ENCODE measurements at places on chromosomes 13 and 19. TPM values are rescaled to one million over a fixed set of nuclear protein-coding genes. Genes with fewer than 3 reads are reported as not detected.

DNA sequence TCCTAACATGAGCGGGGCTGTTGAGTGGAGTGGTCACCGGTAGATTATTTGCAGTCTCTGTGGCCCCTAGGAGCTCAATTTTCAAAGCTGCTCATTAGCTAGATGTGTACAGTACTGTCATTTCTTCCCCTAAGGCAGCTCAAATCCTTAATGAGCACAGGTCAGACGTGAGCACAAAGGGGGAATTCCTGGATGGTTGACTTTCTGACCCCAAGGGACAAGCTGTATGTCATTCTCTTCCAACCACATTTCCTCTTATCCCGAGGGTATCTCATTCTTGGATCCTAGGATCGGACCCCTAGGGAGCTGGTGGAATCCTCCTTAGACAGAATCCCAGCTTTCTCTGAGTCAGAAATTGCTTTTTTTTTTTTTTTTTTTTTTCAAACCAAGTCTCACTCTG lies 5.7 kb upstream of the OR7G3 start:
- no peaks in the 10 kb centered on the region for H3K36me3 ChIP-seq
- DNase-seq = no peak
- peaks cover 13% of the 10 kb centered on the region for H3K4me1 ChIP-seq
- H3K4me3 ChIP-seq = no peak overlapping the region

DNA sequence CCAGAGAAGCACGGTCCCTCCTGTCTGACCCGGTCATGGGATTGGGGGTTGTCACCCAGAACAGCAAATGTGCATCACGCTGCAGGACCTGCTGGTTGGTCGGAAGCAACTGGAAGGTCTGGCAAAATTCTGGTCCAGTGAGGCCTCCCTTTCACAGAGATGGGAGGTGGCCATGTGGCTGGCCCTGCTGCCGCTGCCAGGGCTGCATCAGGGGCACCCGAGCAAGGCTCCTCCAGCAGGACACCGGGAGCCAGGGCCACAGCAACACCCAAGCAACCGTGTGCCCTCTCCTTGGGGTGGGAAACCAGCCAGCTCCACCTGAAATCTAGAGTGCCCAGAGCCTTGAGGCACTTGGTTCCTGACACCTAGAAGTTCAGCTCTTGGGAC lies 11.5 kb upstream of the GAS6 start:
- H3K36me3 ChIP-seq = peaks cover 1% of the 10 kb centered on the region
- DNase-seq = no peak
- H3K4me3 ChIP-seq = no peak overlapping the region
- H3K4me1 ChIP-seq = no peaks in the 10 kb centered on the region
- no peak overlapping the region for H3K27ac ChIP-seq

GRCh38 chr13:45953082-45953481 lies 99.5 kb downstream of the ZC3H13 start:
- peaks cover 22% of the 10 kb centered on the region for H3K36me3 ChIP-seq
- no peaks in the 10 kb centered on the region for H3K4me1 ChIP-seq
- H3K27ac ChIP-seq = no peak overlapping the region
- no peak overlapping the region for H3K4me3 ChIP-seq
- no peaks in the 10 kb centered on the region for H3K27me3 ChIP-seq

GRCh38 chr13:48583859-48584311 lies 51.0 kb upstream of the RCBTB2 start:
- H3K4me3 ChIP-seq = no peak overlapping the region
- peaks cover 34% of the 10 kb centered on the region for H3K4me1 ChIP-seq
- no peak overlapping the region for H3K27ac ChIP-seq

DNA sequence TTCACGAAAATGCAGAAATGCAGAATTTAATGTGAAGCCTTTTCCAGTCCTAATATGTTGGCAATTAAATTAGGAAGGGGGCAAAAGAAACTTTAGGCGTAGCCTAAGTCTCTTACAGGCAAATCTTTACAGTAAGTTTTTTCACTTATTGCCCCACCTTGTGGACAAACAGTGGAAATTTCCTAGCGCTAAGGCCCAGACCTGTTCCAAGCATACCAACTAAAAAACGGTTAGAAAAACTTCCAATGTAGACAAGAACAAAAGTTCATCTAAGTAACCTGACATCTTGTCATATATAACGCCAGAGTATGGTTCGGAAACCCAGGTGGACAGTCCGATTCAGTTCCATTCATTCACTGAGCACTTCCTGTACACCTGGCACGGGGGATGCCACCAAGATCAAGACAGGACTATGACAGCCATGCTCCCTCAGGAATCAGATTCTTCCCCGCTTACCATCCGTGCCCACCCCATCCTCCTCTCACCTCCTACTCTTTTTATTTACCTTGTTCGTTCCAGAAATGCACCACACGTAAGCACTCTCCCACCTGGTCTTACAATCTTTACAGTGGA lies 4.9 kb downstream of the ZAR1L start:
- H3K27me3 ChIP-seq = peaks cover 2% of the 10 kb centered on the region
- H3K4me1 ChIP-seq = peaks cover 29% of the 10 kb centered on the region
- no peak for DNase-seq
- H3K27ac ChIP-seq = no peak overlapping the region

DNA sequence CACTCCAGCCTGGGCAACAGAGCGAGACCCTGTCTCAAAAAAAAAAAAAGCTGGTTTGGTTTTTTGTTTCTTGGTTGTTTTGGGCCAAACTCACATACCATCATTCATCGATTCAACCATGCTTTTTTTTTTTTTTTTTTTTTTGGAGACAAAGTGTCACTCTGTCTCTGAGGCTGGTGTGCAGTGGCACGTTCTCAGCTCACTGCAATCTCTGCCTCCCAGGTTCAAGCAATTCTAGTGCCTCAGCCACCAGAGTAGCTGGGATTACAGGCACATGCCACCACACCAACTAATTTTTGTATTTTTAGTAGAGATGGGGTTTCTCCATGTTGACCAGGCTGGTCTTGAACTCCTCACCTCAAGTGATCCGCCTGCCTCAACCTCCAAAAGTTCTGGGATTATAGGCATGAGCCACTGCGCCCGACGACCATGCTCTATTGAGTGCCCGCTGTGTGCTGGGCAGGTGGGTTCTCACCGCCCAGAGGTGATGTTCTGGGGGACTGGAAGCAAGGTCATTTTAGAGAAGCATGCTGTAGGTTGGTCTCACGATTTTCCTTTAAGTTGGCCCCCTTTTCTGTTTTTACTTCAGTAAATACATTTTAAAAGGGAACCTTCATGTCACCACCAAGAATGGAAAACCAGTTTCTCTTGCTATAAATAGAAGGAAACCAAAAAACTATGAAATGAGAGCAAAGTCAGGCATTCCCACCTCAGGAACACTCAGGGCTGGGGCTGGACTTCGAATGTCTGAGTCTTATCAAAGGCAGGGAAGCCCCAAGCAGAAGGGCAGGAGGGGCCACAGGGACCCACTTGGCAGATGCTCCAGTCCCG lies 8.3 kb upstream of the JUND start:
- no peaks in the 10 kb centered on the region for H3K27me3 ChIP-seq
- H3K4me3 ChIP-seq = peak overlapping the region; percentile 91
- peak overlapping the region; percentile 98 for H3K27ac ChIP-seq
- DNase-seq = no peak
- H3K4me1 ChIP-seq = peaks cover 70% of the 10 kb centered on the region

DNA sequence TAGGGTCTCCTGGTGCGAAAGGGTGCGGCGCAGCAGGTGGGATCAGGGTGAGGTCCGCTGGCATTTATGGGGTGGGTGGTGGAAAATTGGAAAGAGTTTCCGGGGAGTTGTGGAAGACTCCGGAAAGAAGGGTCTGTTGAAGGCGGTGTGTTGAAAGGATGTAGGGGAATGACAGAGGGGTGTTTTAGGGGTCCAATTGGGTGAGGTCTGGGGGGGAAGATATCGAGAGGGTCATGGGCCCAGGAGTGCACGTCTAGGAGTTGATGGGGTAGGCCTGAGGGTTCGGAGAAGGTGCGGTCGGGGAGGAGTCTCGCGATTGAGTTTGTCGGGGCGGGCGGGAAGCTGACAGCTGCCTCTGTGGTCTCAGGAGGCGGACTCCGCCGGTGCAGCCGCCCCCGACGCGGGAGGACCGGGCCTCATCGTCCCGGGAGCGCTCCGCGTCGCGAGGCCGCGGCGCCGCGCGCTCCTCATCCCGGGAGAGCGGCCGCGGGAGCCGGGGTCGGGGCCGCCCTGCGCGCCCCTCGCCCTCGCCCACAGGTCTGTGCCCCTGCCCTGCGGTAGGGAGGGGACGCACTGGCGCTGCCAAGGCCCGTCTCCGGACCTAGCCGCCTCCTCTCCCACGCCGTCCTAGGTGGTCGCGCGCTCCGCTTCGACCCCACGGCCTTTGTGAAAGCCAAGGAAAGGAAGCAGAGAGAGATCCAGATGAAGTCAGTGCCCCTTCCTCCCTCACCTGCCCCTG lies 7.0 kb downstream of the PGLYRP1 start:
- peaks cover 8% of the 10 kb centered on the region for H3K36me3 ChIP-seq
- DNase-seq = peak; percentile 67
- peaks cover 15% of the 10 kb centered on the region for H3K4me1 ChIP-seq
- no peak overlapping the region for H3K27ac ChIP-seq
- peaks cover 14% of the 10 kb centered on the region for H3K27me3 ChIP-seq

DNA sequence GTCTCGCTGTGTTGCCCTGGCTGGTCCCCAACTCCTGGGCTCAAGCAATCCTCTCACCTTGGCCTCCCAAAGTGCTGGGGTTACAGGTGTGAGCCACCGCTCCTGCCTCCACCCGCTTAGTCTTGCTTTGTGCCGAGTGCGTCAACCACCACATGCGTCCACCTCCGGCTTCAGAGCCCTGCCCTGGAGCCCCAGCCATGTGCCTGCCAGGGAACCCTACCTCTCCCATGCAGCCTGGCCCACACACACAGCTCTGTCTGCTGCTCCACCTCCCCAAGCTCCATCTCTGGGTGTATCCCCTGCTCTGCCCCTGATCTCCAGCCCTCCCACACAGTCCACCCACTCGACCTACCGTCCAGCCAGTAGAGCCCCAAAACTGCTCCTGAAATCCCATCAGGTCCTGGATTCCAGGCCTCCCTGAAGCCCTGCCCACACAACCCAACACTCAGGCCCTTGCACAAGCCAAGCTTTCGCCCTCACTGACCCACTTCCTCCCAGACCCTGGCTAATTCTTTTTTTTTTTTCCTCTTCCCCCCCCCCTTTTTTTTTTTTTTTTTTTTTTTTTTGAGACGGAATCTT lies 9.6 kb downstream of the CYP2F1 start:
- DNase-seq = no peak
- H3K27ac ChIP-seq = no peak overlapping the region
- no peak overlapping the region for H3K4me3 ChIP-seq
- H3K36me3 ChIP-seq = no peaks in the 10 kb centered on the region

DNA sequence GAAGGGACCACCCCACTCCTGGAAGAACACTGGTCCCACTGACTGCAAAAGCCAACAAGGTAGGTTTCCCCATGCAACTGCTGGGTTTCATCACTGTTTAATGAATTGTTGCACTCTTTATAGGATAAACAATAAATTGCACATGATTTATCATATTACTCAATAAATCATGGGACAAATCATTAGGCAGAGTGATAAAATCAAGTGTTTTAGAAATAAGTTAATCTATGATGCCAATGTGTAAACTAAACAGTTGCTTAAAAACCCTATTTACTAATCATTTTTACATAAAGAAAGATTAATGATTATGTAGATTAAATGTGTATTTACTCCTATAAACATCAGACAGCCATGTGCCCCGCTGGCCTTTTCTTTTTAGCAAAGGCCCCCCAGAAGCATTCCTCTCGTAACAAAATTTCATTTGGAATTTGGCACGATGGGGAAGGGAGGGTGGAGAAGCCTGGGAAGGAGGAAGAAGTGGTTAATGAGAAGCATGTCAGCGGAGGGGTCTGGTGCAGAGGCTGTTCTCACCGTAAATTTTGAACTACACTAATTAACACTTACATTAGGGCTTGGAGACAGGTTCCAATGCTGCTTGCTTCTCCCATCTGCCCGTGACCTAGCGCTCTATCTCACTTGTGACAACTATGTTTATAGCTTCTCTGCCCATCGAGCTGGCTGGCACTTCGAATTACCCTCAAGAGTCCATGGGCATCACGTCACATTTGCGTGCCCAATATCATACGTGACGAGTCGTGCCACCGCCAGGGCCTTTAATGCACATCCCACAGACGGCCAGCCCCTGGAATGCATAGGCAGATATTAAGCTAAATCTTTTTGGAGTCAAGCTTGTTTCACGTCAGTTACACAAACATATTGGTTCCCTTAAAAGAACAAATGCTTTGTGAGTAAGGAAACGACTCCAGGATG lies 357.7 kb upstream of the TSHZ3 start:
- DNase-seq = no peak
- no peaks in the 10 kb centered on the region for H3K27me3 ChIP-seq
- H3K4me3 ChIP-seq = no peak overlapping the region
- H3K4me1 ChIP-seq = no peaks in the 10 kb centered on the region
- H3K36me3 ChIP-seq = no peaks in the 10 kb centered on the region

GRCh38 chr13:40102854-40103253 lies 447.4 kb downstream of the COG6 start:
- H3K27me3 ChIP-seq = no peaks in the 10 kb centered on the region
- peak overlapping the region; percentile 44 for H3K27ac ChIP-seq

GRCh38 chr13:42190529-42190928 lies 81.4 kb upstream of the AKAP11 start:
- peaks cover 40% of the 10 kb centered on the region for H3K36me3 ChIP-seq
- H3K27me3 ChIP-seq = no peaks in the 10 kb centered on the region
- no peak for DNase-seq
- no peaks in the 10 kb centered on the region for H3K4me1 ChIP-seq

DNA sequence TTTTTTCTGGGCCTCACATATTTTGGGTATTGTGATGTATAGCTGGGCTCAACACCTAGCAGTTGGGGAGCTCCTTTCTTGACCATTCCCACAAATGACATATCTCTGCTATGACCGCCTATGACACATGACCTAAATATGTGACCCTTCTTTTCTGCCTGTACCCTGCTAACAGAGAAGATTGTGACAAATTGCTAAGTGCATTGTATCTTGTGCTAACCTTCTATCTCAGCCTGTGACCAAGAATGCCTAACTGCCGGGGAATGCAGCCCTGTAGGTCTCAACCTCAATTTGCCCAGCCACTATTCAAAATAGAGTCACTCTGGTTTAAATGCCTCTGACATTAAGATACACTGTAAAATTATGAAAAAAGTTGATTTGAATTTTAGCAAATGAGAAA lies 6.8 kb upstream of the ZNF429 start:
- no peak overlapping the region for H3K4me3 ChIP-seq
- no peak overlapping the region for H3K27ac ChIP-seq
- DNase-seq = no peak
- no peaks in the 10 kb centered on the region for H3K27me3 ChIP-seq
- H3K36me3 ChIP-seq = peaks cover 14% of the 10 kb centered on the region
- H3K4me1 ChIP-seq = no peaks in the 10 kb centered on the region

DNA sequence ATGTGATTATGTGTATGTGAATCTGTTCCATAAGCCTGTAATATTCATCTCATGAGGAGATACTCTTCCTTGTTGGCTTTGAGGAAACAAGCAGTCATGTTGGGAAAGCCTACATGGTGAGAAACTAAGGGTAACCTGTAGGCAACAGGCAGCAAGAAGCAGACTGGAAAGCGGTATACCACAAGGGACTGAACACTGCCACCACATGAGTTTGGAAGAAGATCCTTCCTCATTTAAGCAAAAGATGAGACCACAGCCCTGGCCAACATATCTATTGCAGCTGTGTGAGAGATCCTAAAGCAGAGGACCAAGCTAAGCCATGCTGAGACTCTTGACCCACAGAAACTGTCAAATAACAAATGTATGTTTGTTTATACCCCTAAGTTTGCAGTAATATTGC lies 134.8 kb downstream of the B3GLCT start:
- no peaks in the 10 kb centered on the region for H3K36me3 ChIP-seq
- H3K4me3 ChIP-seq = no peak overlapping the region
- no peaks in the 10 kb centered on the region for H3K27me3 ChIP-seq
- no peaks in the 10 kb centered on the region for H3K4me1 ChIP-seq
- no peak overlapping the region for H3K27ac ChIP-seq

SLC10A2 gene
- total RNA-seq = not detected

S1PR4 gene
- total RNA-seq = 122 TPM

CEACAM1 gene
- 37.0 TPM for total RNA-seq

BEST2 gene
- total RNA-seq = not detected

LYPD5 gene
- 0.58 TPM for total RNA-seq

DOCK6 gene
- 0.70 TPM for total RNA-seq

SIGLEC9 gene
- total RNA-seq = not detected

SYNGR4 gene
- not detected for total RNA-seq

ZNF600 gene
- total RNA-seq = 23.5 TPM
